ENCODE measurements at places on chromosomes 7 and 10.

DNA sequence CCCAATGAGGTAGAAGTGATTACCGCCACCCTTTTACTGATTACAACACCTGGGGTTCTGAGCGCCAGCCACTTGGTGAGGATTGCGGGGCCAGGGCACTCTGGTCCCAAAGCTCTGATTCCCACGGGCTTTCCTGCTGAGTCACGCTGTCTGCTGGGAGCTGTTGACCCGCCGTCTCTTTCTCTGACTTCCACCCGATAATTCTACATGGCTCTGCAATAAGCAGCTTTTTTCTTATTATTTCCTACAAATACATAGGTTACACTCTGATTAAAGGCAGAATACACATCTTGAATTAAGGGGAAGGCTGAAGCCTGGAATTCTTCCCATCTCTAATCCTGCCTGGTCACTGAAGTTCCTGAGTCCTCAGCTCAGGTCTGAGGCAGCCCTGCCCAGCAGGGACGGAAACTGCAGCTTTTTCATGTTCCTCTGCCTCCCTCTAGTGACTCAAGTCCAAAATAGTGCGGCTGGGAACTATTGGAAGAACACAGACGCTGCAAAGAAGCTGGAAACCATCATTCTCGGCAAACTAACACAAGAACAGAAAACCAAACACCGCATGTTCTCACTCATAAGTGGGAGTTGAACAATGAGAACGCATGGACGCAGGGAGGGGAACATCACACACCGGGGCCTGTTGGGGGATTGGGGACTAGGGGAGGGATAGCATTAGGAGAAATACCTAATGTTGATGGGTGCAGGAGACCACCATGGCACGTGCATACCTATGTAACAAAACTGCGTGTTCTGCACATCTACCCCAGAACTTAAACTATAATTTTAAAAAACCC is 178.3 kb downstream of the PRKCQ start:
- peak; percentile 62 for DNase-seq

DNA sequence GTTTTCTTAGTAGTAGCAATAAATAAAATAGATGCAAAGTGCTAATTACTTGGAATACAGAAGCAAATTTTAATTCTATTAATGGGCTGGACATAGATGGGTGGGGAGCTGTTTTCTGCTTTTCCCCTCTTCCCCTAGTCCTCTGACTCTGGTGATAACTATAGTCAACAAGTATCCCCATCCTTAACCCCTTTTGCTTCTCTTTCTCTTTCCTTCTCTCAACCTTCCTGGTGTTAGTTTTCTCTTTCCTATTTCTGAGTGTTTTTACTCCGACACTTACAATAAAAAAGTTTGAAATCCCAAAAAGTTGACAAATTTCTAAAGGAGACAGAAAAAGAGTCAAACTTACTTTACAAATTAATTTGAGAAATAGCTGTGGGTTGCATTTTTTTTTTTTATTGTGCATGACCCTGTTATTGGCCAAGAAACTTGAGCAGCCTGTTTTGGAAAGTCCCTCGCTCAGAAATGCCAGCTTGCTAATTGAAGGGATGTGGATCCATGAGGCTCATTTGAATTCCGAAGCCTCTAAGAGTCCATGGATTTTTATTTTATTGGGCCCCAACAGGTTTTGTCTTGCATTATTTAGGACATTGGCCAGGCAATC is 2.4 kb downstream of the FAS start:
- DNase-seq = no peak

DNA sequence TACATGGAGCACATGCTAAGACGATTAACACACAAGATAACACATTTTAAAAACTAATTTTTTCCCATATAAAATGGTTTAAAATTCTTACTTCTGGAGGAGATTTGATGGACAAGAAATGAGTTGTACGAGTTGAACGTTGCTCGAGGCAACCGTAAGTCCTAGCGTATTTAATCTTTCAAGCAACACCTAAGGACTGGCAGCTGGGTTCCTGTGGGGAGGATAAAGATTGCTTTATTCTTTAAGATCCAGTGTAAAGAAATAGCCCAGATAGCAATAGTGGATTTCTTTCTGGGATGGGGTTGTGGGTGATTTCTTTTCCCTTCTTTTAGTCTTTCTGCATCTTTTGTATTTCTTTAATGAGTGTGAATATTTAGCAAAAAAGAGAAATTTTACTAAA is 9.8 kb downstream of the TBXAS1 start:
- no peak for DNase-seq

DNA sequence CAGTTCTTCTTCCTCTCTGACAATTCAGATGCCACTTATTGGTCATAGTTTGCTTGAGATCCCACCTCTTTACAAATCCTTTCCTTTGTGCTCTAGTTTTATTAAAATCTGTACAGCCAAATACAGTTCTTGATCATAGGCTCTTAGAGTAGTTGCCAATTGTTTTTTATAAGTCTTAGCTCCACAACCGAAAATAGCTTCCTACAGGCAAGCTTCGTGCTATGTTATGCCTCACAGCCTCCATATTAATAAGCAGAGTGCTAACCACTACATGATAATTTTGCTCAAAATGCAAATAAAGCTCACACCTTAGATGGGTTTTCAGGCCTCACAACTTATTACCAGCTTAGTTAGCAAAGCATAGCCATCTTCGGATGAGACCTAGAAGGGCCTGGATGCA is 688.9 kb downstream of the MAGI2 start:
- DNase-seq = no peak

GRCh38 chr10:104255311-104255981 is 754 bp downstream of the GSTO1 start:
- no peak for DNase-seq

DNA sequence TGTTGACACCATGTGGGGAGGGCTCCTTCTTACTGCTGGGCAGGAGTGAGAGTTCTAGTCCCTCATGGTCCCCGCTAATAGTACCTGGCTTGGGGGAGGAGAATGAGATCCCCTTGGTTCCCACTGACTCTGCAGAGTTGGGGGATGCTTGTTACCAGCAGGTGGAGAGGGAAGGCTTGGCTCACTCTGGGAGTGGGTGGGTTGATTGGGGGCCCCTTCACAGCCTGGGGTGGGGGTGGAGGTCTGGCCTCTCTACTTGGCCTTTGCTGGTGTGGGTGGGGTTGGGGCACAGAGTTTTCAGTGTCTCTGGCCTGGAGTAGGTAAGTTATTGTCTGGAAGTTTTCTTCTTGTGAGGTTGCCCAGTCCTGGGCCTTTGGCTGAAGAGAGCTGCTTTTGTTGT is 31.9 kb downstream of the ADCY1 start:
- DNase-seq = no peak

- no peak for DNase-seq
Measured at GRCh38 chr10:118026936-118027335, 19.8 kb downstream of the RAB11FIP2 start.

- no peak for DNase-seq
Measured at GRCh38 chr10:95290461-95291364, at the start of gene PDLIM1. PDLIM1 (minus strand) TSS chr10:95291003; CDS start chr10:95290915, 88 bp downstream.

- DNase-seq = no peak
Measured at GRCh38 chr7:116783666-116784318, 78.6 kb upstream of the CAPZA2 start.

DNA sequence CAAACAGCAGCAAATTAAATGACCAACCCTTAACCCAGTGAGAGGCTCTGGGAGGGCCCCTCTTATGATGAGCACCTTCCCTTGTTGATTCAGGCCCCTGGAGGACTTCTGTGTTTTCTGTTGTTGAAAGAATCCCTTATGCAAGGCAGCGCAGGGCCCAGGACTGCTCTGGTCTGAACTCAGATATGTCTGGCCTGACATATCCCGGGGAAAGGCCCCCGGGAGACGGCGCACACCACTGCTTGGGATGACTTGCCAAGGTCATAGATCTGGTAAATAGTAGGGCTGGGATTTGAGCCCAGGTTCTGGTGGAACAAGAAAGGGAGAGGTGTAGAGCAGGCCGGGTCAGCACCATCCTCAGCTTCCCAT is 124.0 kb downstream of the AOAH start:
- DNase-seq = no peak

Measured in NCI-H1092 (cell line).